ENCODE measurements at places on chromosomes 2 and 18. TPM values are rescaled to one million over a fixed set of nuclear protein-coding genes. Genes with fewer than 3 reads are reported as not detected.

The IDH1 gene
- total RNA-seq = 350 TPM

The GRB14 gene
- total RNA-seq = 2.6 TPM

The NDUFB3 gene
- 43.5 TPM for total RNA-seq

The EVA1A gene
- 5.1 TPM for total RNA-seq

The OXER1 gene
- not detected for total RNA-seq

The ANO7 gene
- not detected for total RNA-seq

The SCN2A gene
- total RNA-seq = 0.64 TPM

The COPS8 gene
- 79.2 TPM for total RNA-seq

The C2orf78 gene
- not detected for total RNA-seq

The ELOA2 gene
- not detected for total RNA-seq

The LDLRAD4 gene
- total RNA-seq = not detected

The UGT1A3 gene
- total RNA-seq = not detected

The IL18RAP gene
- 0.21 TPM for total RNA-seq

The FZD7 gene
- total RNA-seq = 2.1 TPM

The SLC14A1 gene
- total RNA-seq = not detected

The NDUFAF7 gene
- total RNA-seq = 18.8 TPM

The ABCG5 gene
- not detected for total RNA-seq

The PID1 gene
- 3.3 TPM for total RNA-seq

The PPP1CB gene
- 383 TPM for total RNA-seq

The FAM161A gene
- 1.0 TPM for total RNA-seq

The SPDYA gene
- 0.68 TPM for total RNA-seq

The FBXO41 gene
- 2.4 TPM for total RNA-seq

The CD28 gene
- total RNA-seq = not detected

The FBXO36 gene
- 5.1 TPM for total RNA-seq

The PDE11A gene
- total RNA-seq = not detected

The PTPRN gene
- total RNA-seq = not detected

The RASGRP3 gene
- under 0.01 TPM for total RNA-seq

The CNGA3 gene
- total RNA-seq = not detected

The CHRNG gene
- not detected for total RNA-seq

The CROCC2 gene
- not detected for total RNA-seq

The CRYGC gene
- total RNA-seq = not detected

The OSR1 gene
- total RNA-seq = 1.7 TPM

The GAD1 gene
- 0.34 TPM for total RNA-seq

The CCT7 gene
- 263 TPM for total RNA-seq

The OR6B2 gene
- total RNA-seq = not detected

The ACKR3 gene
- total RNA-seq = 3.8 TPM

The DYNAP gene
- not detected for total RNA-seq

The ATP6V1C2 gene
- total RNA-seq = 0.68 TPM

The EHD3 gene
- total RNA-seq = 1.4 TPM

The LYG2 gene
- total RNA-seq = not detected

The ASPRV1 gene
- 0.34 TPM for total RNA-seq

The PNPT1 gene
- 55.4 TPM for total RNA-seq

Data from nasal cavity respiratory epithelium epithelial cell of viscerocranial mucosa (primary cell).